Suppressor macrophage (primary cell): ENCODE measurements at places on chromosomes 12 and 14.

- DNase-seq, result no peak
Measured at GRCh38 chr12:27185234-27186021, 58.7 kb upstream of the STK38L start.

DNA sequence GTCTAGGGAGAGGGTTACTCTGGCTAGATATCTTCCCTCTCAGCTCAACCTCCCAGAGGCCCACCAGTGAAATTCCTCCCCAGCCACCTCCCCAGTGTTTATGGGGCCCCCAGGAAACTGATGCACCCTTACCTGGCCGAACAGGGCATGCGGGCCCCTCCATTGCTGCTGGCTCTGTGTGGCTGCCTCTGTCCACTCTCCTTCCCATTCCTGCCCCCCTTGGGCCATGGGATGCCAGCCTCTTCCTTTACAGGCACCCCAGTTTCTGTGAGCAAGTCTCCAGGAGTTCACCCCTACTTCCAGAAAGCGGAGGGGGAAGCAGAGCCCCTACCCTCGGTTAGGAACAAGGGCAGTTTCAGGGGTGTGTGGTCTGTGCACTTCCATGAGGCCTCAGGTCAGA is 19.4 kb upstream of the ZDHHC22 start:
- no peak for DNase-seq

DNA sequence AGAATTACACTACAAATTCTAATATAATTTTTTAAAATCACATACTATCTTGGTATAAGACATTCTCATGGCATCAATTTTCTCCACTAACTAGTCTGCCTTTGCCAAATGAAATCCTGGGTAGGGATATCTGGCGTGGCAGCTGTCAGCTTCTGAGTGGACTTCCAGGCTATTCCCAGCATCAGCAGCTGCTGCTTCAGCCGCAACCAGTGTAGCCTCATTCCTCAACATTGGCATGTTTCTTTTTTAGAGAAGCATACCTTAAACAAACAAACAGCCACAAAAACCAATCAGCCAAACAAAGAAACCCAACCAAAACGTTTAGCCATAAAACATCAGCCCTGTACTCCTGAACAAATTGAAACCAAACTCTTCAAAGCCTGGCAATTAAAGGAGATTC is 235.8 kb downstream of the SSPN start:
- no peak for DNase-seq

DNA sequence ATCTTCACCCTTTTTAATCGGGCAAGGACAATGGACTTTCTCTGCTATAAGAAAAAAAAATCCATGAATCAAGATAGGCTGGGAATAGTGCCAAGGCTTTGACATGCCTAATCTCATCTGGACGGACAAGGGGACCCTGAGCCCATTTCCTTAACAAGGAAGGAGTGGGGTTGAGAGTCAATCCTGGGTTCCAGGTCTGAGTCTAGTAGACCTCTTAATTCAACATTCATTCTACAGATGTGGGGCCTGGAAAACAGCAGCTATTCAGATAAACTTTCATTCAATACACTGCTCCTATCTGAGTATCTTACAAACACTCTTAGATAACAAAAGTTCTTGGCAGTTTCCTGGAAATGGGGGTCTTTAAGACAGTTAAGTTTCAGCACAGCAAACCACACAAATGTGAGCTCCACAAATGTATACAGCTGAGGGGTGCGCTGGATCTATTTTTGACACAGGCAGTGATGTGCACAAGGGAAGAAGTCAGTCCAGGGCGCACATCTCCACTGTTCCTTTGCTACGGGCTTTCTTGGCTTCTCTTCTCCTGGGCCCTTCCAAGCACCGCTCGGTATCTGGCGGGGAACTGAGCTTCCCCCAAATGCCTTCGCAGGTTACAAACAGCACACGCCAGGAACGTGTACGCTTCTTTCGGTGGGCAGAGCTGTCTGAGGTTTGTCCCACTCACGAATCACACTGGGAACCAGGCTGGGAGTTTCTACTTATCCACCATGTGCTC is 82.2 kb upstream of the GPR68 start:
- DNase-seq, result no peak

- no peak for DNase-seq
Measured at GRCh38 chr12:113756609-113757008, 209.5 kb downstream of the RBM19 start.
